ENCODE measurements at places on chromosomes 4 and X. TPM values are rescaled to one million over a fixed set of nuclear protein-coding genes. Genes with fewer than 3 reads are reported as not detected.
A peak's percentile ranks its signal among the peaks of the same experiment; 100 is the strongest.

DNA sequence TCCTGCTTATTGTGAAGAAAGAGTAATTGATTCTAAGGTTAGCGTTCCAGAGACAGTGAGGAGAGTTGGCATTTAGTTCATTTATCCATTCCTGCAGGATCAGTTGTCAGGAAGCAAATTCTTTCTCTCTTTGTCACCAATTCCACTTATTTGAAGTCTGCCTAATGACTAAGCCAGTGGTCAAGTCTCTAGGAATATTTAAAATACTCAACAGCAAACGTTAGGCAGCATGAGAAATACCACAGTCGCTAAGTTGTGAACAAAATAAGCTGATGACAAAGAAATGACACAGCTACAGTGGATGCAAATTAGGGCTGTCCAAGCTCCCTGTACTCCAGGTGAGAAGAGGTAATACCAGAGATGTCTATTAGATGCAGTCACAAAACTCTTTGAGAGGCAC lies 6.6 kb upstream of the MAGEB17 start:
- H3K27me3 ChIP-seq: no peaks in the 10 kb centered on the region
- no peaks in the 10 kb centered on the region for H3K4me1 ChIP-seq
- no peak for DNase-seq
- H3K4me3 ChIP-seq: no peak overlapping the region
- no peaks in the 10 kb centered on the region for H3K36me3 ChIP-seq
- no peak overlapping the region for H3K27ac ChIP-seq

DNA sequence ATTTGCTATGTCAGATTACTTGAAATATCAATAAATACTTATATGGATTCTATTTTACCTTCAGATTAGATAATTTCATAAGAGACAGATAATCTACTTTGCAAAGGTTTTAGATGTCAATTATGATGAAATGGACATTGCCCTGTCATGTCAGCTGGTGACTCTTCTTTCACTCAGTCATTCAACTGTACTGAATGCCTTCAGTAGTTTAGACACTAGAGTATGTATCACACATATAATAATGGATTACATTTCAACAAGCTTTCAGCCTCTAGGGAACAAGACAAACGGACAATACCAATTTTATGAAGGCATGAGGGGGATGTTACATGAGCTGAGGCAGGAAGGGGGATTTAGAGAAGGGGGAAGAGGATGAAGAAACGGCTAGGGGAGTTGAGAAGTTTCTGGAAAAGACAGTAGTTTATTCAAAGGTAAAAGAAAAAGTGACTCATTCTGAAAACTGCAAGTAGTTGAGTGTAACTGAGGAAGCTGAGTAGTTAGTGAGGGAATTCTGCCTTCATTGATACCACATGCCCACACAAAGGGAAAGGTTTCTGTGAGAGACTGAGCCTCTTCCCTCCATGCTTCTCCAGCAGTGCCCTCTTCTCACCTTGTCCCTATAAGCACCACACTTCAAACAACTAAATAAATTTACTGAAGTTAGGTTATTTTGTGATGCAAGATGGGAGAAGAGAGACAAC lies 25.7 kb downstream of the SLC9B2 start:
- H3K27ac ChIP-seq: no peak overlapping the region
- no peak overlapping the region for H3K4me3 ChIP-seq
- peaks cover 3% of the 10 kb centered on the region for H3K36me3 ChIP-seq
- H3K4me1 ChIP-seq: no peaks in the 10 kb centered on the region
- no peaks in the 10 kb centered on the region for H3K27me3 ChIP-seq

NLGN4X gene
- total RNA-seq: 0.95 TPM

GRCh38 chrX:125681058-125681457 lies 361.4 kb downstream of the TEX13C start:
- H3K4me3 ChIP-seq: no peak overlapping the region
- no peak for DNase-seq
- H3K4me1 ChIP-seq: no peaks in the 10 kb centered on the region
- no peak overlapping the region for H3K27ac ChIP-seq
- H3K36me3 ChIP-seq: no peaks in the 10 kb centered on the region

DNA sequence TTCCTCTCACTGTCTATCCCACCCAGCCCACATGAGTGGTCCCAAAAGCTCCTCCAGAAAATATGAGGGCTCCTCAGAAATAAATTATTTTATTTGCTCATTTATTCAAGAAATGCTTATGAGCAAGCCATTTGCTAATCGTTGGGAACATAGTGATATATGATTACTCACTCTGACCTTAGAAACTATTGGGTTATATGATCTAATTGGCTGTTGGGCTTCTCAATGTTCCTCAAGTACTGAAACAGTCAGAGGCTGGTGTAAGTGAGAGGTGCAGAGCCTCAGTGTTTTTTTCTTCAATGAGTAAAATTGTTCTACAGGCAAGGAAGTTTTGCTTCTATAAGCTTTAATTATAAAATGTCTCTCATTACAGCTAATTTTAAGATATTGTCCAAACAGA lies 893.8 kb upstream of the INTU start:
- no peaks in the 10 kb centered on the region for H3K27me3 ChIP-seq
- no peaks in the 10 kb centered on the region for H3K36me3 ChIP-seq
- H3K4me3 ChIP-seq: no peak overlapping the region
- DNase-seq: no peak

DNA sequence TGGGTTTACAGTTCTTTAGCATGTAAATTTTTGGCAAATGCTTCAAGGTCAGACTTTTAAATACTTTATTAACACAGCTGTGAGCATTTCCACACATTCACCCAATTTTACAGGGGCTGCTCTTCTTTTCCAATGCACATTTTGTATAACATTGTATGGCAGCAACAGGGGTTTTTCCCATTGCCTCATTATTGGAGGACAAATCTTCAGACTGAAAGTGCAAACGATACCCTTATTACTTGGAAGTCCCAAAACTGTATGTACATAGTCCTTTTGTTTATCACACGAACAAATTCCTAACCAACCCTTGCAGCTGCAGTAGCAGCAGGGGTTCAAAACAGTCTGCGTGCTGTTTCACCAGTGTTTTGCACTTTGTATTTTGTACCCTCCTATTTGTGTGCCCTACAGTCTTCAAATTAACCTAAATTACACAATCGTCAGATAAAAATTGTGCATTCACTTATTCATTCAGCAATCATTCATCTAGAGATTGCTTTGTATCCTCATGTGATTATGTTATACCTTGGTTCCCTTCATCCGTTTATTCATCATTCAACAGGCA lies 330.7 kb upstream of the RASGEF1B start:
- no peaks in the 10 kb centered on the region for H3K4me1 ChIP-seq
- no peak for DNase-seq
- no peaks in the 10 kb centered on the region for H3K36me3 ChIP-seq
- no peak overlapping the region for H3K4me3 ChIP-seq
- no peaks in the 10 kb centered on the region for H3K27me3 ChIP-seq

H2BW2 gene
- not detected for total RNA-seq

DNA sequence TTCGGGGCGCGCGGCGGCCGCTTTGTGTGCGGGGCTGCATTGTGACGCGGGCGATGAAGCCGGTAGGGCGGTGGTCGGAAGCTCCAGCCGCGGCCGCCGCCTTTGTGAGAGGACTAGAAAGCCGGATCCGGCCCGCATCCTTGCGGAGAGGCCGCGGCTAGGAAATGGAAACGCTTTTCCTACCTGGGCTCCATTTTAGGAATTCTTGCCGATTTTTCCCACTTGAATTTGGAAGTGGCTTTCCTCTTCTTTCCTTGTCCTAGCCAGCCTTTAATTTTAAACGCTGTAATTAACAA lies 708 bp downstream of the TMSB4X start:
- DNase-seq: no peak
- H3K4me1 ChIP-seq: peaks cover 28% of the 10 kb centered on the region
- H3K36me3 ChIP-seq: no peaks in the 10 kb centered on the region
- H3K27ac ChIP-seq: peak overlapping the region; percentile 98

DDIT4L gene
- 1.6 TPM for total RNA-seq

All from thoracic aorta (tissue), 2 donors.